Metanephros (tissue), 2 donors: ENCODE measurements at places on chromosomes 5 and 9. TPM values are rescaled to one million over a fixed set of nuclear protein-coding genes. Genes with fewer than 3 reads are reported as not detected.

ACSL6 gene
- 4.9 TPM for total RNA-seq

PCDHGA11 gene
- total RNA-seq: 10.0 TPM

C5orf52 gene
- total RNA-seq: not detected

SEMA4D gene
- 53.8 TPM for total RNA-seq

SLC25A2 gene
- 0.35 TPM for total RNA-seq

CENPK gene
- total RNA-seq: 9.3 TPM

CBY3 gene
- total RNA-seq: 0.58 TPM

TOR1A gene
- total RNA-seq: 29.4 TPM

RLN2 gene
- total RNA-seq: 1.3 TPM

PCDHB7 gene
- 4.4 TPM for total RNA-seq

IL5 gene
- total RNA-seq: not detected

FRMPD1 gene
- total RNA-seq: 2.1 TPM

SVEP1 gene
- total RNA-seq: 18.5 TPM

FOXD4L6 gene
- total RNA-seq: not detected

SPINK5 gene
- 1.3 TPM for total RNA-seq

ANKDD1B gene
- 6.4 TPM for total RNA-seq

SLCO6A1 gene
- total RNA-seq: not detected

RALGDS gene
- total RNA-seq: 42.4 TPM

MYMK gene
- total RNA-seq: 2.8 TPM

SFXN1 gene
- total RNA-seq: 49.2 TPM

FBXW2 gene
- 49.2 TPM for total RNA-seq
